ENCODE measurements at places on chromosomes 11 and 22.

GRCh38 chr22:37664249-37665101, 6.0 kb downstream of the PDXP start:
- no peak for DNase-seq

- no peak for DNase-seq
Measured at GRCh38 chr11:68965901-68966853, 14.6 kb downstream of the MRGPRD start.

- DNase-seq, result no peak
Measured at GRCh38 chr11:133828871-133829270, 16.4 kb downstream of the SPATA19 start.

- no peak for DNase-seq
Measured at GRCh38 chr11:86675017-86675416, 2.6 kb upstream of the ME3 start.

GRCh38 chr11:69244266-69244665, 49.7 kb upstream of the MYEOV start:
- no peak for DNase-seq

GRCh38 chr11:28106353-28107043, 1.5 kb downstream of the KIF18A start:
- no peak for DNase-seq

DNA sequence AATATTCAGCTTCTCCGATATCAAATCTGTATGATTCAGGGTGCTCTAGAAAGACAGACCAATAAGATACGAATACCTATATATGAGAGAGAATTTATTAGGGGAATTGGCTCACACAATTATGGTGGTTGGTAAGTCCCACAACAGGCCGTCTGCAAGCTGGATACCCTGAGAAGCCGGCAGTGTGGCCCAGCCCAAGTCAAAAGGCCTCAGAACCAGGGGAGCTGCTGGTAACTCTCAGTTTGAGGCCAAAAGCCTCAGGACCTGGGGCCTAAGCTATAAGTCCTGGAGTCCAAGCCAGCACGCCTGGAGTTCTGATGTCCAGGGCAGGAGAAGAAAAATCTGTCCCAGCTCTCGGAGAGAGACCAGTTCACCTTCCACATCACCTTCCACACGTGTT, 318.7 kb downstream of the BRD1 start:
- DNase-seq, result no peak
